Stimulated activated CD4-positive, alpha-beta T cell treated with anti-CD3 and anti-CD28 coated beads, Interleukin-2, amount 100 ng/mL, for 48 hours (primary cell): ENCODE measurements at places on chromosomes 3 and 15.
A peak's percentile ranks its signal among the peaks of the same experiment; 100 is the strongest.

DNA sequence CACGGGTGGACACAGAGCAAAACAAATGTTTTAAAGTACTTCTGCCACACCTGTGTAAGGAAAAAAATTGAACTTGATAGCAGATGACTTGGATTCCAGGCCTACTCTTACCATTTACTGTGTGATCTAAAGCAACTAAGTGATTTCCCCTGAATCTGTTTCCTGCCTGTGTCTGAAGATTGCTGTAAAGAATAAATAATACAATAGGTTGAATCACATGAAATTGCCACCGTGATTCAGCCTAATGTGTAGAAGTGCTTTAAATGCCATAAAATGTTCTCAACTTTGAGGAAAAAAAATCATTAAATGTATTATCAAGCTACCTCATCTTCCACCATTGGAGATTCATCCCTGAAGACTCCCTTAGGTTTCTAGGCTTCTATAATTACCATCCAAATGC is 27.6 kb upstream of the NUDT16 start:
- no peak for DNase-seq

GRCh38 chr15:89836267-89837133 is 21.8 kb upstream of the ANPEP start:
- DNase-seq = no peak

DNA sequence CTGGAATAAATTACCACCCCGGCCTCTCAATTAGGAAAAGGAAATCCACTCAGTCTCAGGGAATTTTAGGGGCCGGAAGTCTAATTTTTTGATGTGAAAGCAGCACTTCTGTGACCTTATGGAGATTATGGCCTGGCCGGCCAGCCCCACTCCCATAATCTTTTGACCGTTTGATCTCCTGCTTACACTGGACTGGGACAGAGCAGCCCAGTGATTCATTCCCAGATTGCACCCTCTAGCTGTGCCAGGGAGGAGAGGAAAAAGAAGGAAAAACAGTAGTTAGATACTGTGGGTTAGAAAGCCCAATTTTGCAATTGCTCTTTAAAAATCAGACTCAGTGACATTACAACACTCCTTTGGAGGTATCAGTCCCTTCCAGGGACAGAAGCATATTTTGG is 32.4 kb downstream of the GJD2 start:
- no peak for DNase-seq

- peak; percentile 30 for DNase-seq
Measured at GRCh38 chr3:156816091-156816793, 9.9 kb upstream of the LEKR1 start.

DNA sequence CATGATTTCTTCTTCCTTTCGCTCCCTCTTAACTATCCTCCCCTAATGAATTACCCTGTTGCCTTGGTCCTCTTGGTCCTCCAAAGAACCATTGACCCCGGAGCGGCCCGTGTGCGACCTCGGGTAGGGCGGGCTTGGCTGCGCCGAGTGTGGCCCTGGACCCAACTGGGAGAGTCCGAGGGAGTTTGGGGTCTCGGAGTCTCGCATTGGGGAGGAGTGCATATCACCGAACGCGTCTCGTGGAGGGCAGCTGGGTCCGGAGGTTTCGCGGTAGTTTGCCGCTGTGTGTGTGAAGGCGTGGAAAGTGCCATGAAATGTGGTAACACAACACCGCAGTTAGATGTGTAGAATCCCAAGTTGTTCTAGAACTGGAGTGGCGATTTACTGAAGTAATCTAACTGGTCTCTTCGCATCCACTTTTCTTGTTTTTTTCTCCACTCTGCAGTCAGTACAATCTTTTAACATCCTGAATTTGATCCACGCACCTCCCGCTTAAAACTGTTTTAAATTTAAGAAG is 363 bp downstream of the GTF2E1 start:
- peak; percentile 17 for DNase-seq

GRCh38 chr15:74234598-74234875 is 1.6 kb upstream of the CCDC33 start:
- no peak for DNase-seq

GRCh38 chr15:36544518-36545466 is 34.6 kb upstream of the CDIN1 start:
- DNase-seq = no peak

GRCh38 chr15:77023576-77024272 is 28.8 kb downstream of the PSTPIP1 start:
- no peak for DNase-seq

GRCh38 chr15:91881569-91882297 is 28.2 kb downstream of the SLCO3A1 start:
- no peak for DNase-seq

GRCh38 chr15:71730277-71731144 is 79.8 kb upstream of the NR2E3 start:
- peak; percentile 6 for DNase-seq

GRCh38 chr3:181578743-181579142 is 133.0 kb upstream of the SOX2 start:
- DNase-seq = no peak

DNA sequence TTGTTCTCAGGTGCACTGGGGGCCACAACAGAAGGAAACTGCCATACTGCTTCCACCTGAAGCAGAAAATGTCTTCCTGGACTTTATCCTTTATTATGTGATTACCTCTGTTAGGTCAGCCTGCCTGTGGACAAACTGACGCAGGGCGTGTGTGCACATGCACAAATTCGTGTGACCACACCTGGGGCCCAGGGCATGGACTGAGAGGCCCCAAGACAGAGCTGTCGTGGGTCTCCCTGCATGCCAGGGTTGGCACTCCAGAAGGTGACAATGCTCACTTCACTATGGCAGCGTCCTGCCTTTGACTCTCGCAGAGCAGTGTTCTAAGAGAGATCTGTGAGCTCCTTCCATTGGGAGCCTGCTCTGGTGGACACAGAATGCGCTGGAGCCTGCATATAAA is 34.5 kb downstream of the CCDC12 start:
- no peak for DNase-seq

DNA sequence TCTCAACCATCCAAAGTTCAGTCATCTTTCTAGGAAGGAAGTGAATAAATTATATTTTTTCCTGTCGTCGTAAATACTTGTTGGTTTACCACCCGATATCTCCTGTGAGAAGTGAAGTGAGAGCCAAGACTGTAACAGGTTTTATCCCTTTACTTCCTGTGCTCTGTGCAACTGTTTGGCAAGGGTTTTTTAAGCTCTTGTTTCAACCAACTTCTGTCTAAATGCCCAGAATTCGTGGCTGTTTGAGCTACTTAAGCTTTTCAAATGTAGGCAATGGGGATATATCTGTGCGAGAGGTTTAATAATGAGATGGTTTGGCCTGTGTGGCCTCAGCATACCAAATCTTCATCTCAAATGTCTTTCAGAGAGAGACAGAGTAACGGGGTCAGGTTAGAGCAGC is 134.7 kb downstream of the LRTM1 start:
- no peak for DNase-seq
